ENCODE measurements at places on chromosomes 16 and 17.
A peak's percentile ranks its signal among the peaks of the same experiment; 100 is the strongest.

DNA sequence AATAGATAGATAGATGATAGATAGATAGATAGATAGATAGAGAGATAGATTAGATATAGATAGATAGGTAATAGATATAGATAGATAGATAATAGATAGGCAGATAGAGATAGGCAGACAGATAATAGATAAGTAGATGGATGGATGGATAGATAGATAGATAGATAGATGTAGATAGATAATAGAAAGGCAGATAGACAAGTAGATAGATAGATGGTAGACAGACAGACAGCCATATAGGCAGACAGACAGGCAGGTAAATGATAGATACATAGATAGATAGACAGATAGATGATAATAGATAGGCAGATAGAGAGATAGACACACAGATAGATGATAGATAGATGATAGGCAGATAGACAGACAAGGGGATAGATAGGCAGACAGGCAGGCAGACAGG is 191.4 kb upstream of the TNRC6C start:
- DNase-seq: no peak

GRCh38 chr17:74861662-74862107 is 2.0 kb upstream of the GRIN2C start:
- DNase-seq: no peak

- DNase-seq: no peak
These were observed 87.8 kb downstream of the MARCHF10 start for GRCh38 chr17:62720126-62720850.

DNA sequence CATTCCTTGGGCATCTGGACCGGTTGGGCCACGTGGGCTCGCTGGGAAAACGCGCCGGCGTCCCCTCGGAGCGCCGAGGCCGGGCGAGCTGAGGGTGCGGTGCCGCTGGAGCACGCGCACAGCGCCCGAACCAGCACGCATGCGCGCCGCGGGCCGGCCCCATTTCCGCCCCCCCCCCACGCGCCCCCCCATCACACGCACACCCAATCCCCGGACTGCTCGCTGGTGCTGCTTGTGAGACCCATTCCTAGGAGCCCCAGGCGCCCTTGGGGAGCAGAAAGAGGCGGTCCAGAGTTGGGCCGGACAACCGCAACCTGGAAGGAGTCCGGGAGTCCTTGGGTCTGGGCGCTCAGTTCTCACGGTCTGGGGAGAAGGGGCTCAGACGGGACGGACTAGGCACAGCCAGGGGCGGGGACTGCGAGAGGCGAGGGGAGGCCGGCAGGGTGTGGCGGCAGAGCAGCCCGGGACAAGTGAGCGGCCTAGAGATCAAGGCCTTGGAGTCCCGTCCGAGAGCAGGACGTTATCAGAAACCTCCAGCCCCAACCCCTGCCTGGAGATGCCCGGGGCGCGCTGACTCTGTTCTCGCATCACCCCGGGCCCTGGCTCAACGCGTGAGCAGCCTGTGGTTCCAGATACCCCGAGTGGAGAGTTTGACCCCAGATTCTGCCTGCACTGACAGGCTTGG is 6.0 kb upstream of the CBX8 start:
- DNase-seq: no peak

GRCh38 chr16:11205754-11206581 is 50.0 kb downstream of the SOCS1 start:
- no peak for DNase-seq

- no peak for DNase-seq
These were observed 26.1 kb downstream of the QPRT start for GRCh38 chr16:29705030-29705429.

DNA sequence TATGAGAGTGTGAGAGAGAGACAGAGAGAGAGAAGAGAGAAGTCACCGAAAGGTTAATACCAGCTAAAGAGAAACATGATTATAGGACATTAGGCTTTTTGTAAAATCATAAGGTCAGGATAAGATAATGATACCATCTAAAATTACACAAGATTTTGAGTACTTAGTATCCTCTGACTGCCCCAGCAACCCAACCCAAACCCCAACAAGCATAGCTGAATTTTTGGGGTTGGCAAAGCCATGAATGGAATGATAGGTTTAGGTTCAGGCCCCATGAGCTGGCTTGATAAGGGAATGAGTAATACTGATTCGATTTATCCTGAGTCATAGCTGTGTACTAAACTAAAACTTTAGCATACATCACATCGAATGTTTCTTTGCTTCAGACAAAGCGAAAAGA is 259.5 kb downstream of the IRX3 start:
- no peak for DNase-seq

DNA sequence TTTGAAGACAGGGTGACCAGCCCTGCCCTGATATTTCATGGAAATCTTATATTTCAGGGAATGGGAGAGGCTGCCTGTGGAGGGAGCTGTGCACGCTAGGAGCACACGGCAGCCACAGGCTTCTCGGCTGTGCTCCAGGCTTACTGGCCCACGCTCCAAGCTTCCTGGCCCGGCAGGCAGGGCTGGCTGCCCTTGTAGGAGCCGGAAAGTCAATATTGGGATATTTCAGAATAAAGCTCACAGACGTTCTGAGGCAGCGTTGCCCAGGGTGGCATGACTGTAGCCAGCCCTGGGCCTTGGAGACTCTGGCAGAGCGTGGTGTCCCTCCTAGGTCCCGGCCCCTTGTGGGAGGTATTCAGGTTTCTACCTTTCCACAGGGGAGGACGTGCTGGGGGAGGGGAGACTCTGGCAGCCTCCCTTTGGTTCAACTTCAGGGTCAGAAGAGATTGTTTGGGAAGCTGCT is 95.6 kb downstream of the NPIPB11 start:
- DNase-seq: no peak

DNA sequence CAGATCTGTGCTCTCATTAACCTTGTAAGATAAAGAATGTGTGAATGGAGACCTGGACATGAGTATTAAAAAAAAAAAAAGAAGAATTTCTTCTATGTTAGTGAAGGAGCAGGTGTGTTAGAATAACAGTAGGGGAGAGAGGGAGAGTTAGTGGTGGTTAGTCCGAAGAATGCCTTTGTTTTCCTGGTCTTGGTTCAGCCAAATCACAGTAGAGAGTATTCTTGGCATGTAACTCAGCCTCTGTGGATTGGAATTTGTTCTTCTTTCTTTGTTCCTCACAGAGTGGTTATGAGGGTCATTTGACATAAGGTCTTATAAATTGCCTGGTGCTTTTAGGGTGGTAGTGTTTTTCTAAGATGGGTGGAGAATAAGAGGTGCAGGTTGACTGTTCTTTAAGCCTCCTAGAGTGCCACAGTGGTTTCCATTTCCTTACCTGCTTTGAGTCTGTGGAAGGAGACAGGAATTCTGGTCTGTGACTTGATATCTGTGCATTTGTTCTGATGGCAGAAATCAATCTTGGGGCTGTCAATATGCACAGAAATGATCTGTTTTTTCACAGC is 17.6 kb downstream of the NUP93 start:
- no peak for DNase-seq

DNA sequence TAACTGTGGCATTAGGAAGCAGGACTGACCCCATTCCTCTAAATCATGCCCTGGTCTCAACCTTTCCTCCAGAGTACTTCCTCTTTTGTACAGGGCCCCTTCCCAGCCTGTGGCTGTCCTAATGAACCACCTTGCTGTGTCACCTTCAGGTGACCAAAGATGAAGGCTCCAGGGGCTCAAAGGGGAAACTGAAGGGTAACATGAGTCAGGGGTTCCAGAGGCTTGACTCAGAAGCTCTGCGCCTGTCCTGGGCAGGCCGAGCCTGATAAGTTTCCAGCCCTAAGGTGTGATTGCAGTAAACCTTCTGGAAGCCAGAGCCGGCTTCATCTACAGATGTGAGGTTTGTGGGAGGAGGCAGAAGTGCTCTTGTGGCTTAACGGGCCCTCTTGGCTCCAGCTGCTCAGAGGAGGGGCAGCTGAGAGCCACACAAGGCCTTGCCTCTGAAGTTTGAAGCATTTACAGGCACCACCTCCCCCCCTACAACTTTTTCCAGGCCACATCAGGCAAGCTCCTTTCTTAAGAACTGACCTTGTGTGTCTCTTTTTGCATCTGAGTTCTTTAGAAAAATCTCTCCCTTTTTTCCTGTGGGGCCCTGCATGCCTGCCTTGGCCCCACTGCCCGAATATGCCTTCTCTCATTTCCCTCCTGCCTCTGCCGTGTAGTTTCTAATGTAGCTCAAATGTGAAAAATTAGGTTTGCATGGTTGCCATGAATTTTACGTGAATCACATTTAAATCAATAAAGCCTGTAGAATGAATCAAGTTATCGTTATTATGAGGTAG is 149.9 kb downstream of the CLEC16A start:
- peak; percentile 91 for DNase-seq

Measured in HL-60 (cell line).